ENCODE measurements at places on chromosomes 5 and 9.

GRCh38 chr5:121706686-121707085 is 145.0 kb upstream of the FTMT start:
- no peak for DNase-seq

DNA sequence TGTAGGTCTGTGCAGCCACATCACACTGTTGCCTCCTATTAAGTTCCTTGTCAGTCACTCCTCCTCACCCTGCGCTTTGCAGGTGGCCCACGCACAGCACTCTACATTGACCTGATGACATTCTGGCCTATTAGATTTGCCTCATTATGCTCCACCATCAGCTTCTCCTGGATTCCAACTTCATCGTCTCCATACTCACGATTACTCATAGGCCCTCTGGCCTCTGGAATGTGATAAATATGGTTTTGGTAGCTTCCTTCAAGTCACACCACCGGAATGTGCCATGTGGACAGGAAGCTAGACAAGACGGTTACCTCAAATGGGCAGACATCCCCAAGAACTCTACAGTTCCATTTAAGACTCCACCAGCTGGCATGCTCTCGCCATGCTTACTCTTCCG is 158.0 kb upstream of the LHFPL2 start:
- no peak for DNase-seq

DNA sequence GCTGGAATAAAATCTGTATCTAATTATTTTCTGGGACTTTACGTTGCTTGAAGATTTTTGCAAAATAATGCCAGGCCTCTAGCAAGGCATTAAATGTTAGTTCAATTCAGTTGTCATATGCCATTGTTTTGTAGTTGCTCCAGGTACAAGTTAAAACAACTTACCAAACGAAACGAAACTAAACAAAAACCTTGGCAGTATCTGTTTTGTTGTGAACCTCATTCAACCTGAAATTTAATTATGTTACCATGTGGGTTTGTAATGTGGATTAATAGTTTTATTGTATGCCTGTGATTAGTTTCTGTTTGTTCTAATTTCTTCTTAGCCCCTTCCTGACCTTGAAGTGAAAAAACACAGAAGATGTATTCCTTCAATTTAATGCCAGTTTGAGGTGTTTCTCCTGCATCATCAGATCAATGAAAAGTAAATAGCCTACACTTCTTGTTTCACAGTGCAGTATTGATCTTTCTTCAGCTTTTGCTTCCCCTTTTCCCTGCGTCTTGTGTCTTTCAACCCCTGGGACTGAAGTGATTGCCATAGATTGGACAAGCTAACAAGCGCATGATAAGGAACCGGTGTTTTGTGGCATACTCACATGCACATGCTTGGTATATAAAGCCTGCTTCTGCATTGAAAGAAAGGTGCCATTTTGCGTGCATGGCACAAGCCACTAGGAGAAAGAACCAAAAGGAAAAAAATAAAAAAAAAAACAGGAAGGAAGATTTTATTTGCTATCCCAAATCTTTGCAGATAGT is 699.0 kb upstream of the ARRDC3 start:
- DNase-seq = no peak

DNA sequence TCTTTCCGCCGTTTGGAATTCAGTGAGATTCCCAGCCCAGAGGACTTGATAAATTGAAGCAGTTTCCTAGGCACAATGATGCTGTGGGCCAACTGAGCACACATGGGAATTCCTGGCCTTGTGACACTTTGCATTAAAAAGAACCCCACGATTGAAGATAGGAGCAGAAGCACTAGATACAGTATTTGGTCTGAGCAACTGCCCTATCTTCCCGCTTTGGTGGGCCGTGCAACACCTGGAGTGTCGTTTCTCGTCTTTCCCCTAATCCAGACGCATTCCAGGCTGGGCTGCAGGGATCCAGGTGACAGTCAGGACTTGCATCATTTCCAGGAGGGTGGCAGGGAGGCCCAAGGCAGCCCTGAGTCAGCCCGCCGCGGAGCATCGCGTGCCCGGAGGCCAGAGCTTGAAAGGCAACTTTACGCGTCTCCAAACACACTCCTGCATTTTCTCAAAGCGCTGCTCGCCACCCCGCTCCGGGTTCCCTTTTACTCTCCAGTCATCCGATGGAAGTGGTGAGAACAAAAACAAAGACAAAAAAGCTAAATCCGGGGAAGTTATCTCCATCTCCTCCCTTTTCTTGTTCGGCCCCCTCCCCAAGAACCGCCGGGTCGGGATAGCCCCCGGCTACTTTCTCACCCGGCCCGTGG is 753 bp upstream of the STC2 start:
- DNase-seq = no peak

All from globus pallidus (tissue), 1 donor.